ENCODE measurements at places on chromosomes 2 and 18.

DNA sequence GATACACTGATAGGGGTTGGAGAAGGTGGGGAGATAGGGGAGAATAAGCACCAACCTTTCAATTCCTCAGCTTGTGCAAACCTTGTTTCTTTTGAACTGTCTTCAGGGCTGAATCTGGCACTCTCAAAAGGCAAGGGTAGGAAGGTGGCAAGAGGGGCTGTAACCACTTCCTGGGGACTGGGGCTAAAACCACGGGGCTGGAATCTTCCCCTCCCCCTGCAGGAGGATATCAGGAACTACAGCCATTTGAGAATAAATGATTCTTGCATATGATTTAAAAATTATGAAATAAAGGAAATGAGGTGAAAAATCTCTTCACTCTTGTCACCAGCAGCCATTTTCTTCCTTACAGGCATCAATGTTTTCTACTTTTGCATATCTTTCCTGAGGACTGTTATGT, 50.8 kb downstream of the ATOH8 start:
- no peak for DNase-seq

- DNase-seq: no peak
Observed at GRCh38 chr2:38599706-38600105, 3.0 kb downstream of the HNRNPLL start.

DNA sequence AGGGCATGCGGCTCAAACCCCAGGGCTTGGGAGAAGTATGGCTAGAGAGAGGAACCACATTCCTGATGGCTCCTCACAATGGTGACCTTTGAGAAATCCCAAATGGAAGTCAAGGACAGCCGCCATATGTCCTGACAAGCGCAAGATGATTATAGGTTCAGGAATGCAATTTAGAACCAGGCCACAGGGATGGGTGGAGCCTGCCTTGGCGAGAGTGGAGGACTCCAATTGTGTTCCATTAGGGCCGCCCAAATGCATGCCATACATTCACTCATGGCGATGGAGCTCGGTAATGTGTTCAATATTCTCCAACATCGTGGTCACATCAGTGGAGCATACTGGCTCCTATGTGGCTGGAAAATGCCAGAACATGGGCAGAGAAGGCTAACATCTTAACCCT, 662.9 kb upstream of the ID2 start:
- DNase-seq: no peak

GRCh38 chr2:140200307-140200706, 1420.1 kb upstream of the NXPH2 start:
- DNase-seq: no peak

DNA sequence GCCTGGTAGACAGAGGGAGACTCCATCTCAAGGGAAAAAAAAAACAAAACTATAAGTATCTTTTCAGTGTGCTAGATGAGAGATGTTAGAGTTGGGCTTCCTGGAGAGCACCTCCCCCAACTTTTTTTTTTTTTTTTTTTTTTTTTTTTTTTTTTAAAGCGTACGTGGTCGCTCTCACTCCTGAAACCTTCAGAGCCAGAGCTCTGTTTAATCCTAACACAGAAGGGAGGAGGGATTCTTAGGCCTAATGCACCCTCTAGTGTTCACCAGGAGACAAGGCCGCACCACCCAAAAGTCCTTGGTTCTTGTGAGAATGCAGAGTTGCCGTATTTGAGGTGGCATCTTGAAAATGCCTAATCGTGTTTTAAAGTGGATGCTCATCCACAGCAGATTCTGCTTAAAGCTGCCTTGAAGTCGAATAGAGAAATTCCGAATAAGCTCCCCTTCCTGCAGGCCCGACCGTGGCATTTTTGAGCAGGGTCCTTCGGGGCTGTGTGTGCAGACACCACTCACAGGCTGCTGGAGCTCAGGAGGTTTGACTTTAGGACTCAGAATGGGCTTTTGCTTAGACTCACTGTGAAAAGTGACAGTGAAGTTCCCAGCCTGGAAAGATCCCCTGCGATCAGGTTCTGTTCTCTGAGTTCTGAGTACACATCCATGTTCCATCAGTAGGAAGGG, 252.6 kb downstream of the AGAP1 start:
- DNase-seq: peak; percentile 63

GRCh38 chr2:206845877-206846276, 80.5 kb downstream of the FASTKD2 start:
- no peak for DNase-seq

- DNase-seq: no peak
Observed at GRCh38 chr2:231138699-231139098, 13.9 kb upstream of the HTR2B start.

DNA sequence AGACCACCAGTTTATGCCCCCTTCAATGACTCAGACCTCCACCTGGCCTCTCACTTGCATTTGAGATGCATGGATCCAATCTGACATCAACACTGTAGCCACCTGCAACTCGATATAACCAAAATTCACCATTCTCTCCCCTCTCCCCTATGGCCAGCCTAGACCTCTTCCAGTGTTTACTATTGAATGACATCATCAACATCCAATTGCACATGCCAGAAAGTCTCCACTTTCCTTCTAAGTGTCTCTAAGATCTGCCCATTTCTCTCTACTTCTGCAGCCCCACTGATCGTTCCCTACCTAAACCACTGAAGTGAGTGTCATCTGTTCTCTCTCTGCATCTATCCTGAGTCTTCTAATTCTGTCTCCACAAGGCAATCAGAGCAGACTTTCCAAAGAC, 151.3 kb upstream of the APCDD1 start:
- DNase-seq: no peak

DNA sequence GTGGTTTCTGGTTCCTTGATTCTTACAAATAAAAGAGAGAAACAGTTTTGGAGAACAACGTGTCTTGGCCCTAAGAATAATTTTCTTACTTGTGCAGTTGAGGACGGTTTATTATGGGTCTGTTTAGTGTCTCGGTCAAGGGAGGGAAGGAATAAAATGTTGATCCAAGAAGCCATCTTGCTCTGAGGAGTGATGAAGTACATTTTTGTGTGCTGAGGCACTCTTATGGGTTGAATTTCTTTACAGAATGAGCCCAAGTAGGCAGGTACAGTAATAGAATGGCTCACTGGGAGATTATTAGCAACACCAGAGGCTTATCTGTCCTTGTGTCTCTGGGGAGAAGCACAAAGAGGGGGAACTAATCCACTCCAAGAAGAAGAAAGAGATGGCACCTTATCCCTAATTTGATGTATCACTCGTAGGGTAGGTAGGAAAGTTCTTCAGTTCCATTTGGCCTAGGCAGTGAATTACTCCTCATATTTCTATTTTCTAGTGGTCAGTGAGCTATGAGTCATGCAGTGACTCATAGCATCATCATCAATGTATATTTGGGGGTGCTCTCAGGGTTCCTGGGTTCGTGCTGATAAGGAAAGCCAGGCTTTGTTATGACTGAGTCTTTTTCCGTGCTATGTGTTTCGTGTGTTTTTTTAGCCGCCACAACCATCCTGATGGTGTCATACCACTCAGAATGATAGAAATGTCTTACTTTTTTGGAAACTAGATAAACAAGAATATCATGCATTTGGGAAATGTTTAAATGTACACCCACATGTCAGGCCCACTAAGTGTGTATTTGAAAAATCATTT, 250.1 kb upstream of the CTAGE1 start:
- DNase-seq: no peak

DNA sequence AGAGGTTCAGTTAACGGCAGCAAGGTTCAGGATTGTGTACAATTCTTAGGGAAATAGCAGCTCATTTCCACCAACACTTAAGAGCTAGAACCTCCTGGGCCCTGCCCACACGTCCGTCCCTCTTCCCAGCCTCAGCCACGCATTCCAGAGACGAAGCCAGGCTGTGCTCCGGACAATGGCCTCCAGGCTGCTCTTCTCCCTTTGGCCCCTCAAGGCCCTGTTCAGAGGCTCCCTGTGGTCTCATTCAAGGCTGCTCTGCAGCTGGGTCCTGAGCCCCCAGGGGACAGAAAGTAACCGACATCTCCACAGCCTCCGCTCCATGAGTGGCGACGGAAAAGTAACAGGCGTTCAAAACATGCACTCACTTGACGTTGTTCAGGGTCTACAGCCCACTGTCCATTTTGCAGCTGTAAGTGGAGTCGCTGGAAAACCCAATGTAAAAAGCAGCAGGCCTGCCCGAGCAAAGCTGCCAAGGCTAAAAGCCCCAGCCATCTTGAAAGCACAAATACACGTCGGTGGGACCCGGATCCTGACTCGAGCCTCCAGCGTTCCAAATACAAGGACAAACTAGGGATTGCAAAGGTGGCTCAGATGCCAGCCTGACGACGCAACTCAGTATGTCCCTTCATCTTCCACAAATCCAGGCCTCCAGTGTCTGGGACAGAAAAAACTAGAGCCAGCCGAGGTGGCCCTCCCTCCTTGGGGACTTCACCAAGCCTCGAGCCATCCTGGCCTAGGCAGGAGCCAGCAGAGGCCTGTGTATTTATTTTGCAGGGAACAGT, 76.9 kb downstream of the NDUFA10 start:
- no peak for DNase-seq

- DNase-seq: no peak
Observed at GRCh38 chr2:237327175-237327950, 86.6 kb downstream of the COL6A3 start.

GRCh38 chr18:37289423-37289822, 276.2 kb downstream of the CELF4 start:
- DNase-seq: no peak

GRCh38 chr2:182372661-182373060, 54.2 kb downstream of the PDE1A start:
- DNase-seq: no peak

GRCh38 chr2:166762746-166763145, 125.5 kb upstream of the XIRP2 start:
- DNase-seq: no peak

DNA sequence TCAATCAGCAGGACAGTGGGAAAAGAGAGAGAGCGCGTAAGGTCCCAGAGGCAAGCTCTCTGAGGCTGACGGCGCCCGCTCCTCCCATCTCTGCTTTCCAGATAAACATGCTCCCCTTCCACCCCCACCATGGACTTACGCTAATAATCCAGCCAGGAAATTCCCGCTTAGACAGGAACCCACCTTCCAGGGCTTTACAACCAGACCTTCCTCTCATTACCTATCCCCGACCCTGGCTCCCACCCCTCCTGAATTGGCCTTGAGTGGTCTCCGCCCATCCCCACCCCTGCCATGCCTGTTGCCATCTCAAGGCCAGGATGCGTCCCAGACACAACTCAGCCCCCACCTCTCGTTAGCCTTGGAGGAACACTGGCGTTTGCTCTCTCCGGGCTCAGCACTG, 131.1 kb downstream of the SMAD2 start:
- no peak for DNase-seq

GRCh38 chr2:219919506-219919905, 292.1 kb downstream of the SLC4A3 start:
- no peak for DNase-seq

DNA sequence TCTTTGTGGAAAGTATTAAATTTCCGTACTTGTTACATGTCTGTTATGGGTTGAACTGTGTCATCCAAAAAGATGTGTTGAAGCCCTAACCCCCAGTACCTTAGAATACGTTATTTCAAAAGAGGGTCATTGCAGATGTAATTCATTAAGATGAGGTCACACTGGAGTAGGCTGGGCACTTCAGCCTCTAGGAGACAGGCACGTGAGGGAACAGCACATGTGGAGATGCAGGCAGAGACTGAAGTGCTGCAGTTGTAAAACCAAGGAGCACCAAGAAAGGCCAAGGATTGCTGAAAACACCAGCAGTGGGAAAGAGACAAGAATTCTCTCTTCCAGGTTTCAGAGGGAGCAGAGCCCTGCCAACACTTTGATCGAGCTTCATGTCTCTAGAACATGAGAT, 4.6 kb upstream of the RHBDD1 start:
- DNase-seq: no peak

DNA sequence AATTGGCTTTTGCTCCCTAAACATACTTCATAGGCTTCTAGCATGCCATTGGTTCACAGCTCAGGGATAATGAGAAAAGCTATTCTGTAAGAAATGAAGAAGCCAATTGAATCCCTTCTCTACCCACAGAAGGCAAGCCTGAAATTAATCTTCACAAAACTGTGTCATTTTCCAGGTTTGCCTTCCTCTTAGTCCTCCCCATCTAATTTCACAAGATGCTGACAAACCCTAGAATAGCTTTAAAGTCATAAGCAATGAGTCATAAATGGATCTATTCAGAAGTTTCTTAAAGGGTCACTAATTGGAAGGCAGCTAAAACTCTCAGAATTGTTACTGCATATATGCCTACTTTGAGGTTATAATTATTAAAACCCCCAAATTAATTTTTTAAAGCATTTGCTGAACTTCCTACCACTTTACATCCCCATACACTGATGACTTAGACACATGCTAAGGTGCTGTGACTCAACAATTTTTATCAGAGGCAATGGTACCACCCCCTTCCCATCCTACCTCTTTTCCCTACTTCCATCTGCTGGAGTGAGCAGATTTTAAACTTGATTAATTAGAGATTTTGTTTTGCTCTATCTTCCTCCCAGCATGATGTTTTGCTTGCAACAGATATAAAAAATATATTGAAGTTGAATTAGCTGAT, 51.3 kb upstream of the NABP1 start:
- DNase-seq: no peak

DNA sequence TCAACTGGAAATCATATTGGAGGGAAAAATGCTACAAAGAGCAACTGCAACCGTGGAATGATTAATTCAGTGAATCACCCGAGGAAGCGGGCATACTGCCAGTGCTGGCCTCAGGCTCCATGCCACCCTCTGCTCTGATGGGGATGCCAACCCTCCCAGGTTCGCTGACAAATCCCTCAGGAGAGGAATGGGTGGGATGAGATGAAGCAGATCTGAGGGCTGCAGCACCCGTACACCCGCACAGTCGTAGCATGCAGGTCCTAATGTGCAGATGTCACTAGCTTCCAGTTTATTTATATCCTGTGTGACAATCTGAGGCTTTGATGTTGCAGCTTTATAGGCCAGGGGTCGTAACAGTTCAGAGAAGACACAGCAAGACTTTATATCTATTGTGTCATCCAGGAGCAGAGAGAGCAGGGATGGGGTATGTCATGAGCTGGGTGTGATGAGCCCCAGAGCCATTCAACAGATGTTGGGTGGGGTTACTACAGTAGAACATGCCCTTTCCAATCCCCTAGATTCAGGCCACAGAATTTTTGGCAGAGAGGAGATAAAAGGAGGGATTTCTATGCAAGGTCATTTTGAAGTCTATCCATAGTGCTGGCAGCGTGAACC, 44.6 kb downstream of the DPP4 start:
- DNase-seq: no peak
